CD4-positive, alpha-beta T cell (primary cell): ENCODE measurements at places on chromosomes 2 and 18. TPM values are rescaled to one million over a fixed set of nuclear protein-coding genes. Genes with fewer than 3 reads are reported as not detected.

GRCh38 chr2:26067980-26068507 is 34.2 kb downstream of the RAB10 start:
- DNase-seq = no peak

DNA sequence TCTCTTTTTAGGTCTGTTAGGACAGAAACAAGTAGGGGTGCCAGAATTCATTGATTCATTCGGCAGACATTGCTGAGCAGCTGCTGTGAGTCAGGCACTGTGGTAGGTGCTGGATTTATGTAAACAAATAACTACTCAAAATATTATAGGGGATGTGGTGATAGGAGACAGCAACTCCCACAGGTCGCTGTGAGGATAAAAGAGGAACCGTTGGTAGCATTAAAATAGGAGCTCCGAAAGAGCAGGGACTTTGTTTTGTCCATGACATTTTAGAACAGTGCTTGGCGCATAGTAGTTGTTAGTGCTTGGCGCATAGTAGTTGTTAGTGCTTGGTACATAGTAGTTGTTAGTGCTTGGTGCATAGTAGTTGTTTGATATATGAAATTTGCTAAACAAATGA is 29.2 kb downstream of the ATP6V1C2 start:
- DNase-seq = no peak

DNA sequence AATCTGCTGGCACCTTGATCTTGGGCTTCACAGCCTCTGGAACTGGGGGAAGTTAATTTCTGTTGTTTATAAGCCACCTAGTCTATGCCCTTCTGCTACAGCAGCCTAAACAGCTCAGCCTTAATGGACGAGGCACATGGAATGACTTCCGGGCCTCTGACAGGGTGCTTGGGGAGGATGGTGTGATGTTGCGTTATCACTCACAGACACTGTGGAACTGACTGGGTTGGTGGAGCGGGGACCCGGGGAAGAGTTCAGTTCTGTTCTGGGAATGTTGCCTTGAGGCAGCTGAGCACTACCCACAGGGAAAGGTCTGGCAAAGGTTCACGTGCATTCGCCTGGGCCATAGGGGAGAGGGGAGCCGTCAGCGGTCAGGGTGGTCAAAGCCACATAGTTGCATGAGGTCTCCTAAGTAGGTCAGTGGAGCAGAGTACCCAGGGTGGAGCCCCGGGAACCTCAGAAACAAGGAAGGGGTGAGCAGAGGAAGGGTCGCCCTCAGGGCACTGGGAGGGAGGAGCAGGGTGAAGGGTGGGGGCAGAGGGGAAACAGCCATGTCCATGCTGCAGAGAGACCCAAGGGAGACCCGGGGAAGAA is 36.2 kb downstream of the LRRFIP1 start:
- no peak for DNase-seq

DNA sequence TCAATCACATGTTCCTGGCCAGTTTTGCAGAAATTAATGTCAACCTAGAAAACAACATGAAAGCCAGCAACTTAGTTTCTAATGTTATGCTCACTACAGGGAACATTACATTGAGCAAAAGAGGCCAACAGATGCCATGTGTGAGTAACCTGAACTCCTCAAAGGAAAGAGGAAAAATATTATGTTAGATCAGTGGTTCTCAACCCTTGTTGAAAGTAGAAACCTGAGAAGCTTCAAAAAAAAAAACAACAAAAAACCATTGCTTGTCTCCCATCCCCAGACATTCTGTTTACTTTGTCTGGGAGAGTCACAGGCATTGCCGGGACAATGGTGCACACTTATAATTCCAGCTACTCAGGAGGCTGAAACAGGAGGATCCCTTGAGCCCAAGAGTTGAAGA is 57.7 kb downstream of the METTL4 start:
- no peak for DNase-seq

GRCh38 chr2:102782933-102783332 is 21.1 kb downstream of the TMEM182 start:
- DNase-seq = no peak

DNA sequence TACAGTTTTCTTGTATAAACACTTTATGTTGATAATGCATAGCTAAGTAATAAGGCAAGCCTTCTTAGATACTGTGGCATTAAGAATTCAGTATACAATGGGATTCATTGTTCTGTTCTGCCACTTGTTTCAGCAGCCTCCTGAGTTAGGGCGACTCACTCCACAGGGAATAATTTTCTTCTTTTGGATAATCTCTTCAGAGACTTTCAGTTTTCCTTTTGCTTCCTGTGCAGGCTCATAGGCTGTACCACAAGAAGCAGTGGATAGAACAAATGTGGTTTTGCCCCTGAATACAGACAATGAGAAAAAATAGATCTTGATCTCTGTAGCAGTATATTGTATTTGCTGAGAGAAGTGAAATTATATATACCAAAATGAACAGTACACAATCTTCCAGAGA is 298.0 kb downstream of the ZNF407 start:
- no peak for DNase-seq

GRCh38 chr2:220512419-220512818 is 885.0 kb downstream of the SLC4A3 start:
- DNase-seq = no peak

GRCh38 chr2:109630441-109631430 is 16.6 kb downstream of the SOWAHC start:
- no peak for DNase-seq

DNA sequence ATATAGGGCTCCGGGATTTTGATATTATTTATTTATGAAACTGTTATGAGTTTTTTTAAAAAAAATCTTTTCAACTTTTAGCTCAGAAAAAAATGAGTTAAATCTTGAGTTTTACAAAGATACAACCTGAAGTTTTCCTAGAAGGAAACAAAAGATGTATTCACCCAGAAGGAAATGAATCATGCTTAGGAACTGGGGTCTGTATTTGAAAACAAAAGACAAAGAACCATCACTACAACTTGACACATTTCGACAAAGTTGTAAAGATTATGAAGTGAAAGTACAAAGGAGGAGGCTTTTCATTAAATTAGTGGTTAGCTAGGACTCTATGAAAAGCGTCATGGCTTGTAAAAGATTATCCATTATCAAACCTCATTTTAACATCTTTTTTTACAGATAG is 143.3 kb downstream of the PDE1A start:
- no peak for DNase-seq

- DNase-seq = no peak
Measured at GRCh38 chr2:61210332-61210981, 48.5 kb downstream of the C2orf74 start.

- DNase-seq = no peak
Measured at GRCh38 chr18:7850446-7850845, 283.3 kb downstream of the PTPRM start.

DNA sequence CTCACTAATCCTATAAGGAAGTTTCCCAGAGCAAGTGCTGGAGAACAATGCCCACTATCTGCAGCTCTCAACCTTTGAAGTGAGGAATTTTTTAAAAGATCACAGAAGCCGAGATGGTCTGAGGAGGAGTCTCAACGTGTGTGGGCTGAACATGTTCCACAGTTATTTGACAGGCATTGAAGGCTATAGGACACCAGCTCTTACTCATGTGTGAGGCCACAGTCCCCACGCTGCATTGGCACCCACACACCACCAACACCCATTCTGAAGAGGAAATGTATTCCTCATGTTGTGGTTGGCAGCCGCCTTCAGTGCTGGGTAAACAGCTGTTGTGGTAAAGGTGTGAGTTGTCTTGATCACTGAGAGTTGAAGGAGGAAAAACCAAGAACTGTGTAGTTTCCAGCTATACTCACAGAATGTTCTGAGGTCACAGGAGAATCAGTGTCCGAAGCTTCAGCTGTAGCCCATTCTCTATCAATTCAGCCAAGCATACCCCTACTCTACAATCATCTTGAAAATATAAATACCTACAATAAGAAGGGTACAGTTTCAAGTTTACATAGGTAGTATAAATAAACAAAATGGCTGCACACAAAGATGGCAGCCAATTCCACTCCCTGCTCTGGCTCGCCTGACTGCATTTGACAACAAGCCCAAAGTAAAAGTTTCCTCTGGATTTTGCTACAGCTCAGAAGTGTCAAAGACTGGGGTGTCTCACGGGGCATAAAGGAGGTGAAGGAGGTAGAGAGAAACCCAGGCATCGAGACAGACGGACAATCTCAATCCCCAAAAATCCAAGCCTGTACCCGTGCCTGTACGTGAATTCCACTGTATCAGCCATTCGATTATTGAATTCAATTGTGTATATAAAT is 12.1 kb downstream of the CD226 start:
- DNase-seq = peak; percentile 88

GRCh38 chr2:120589771-120590608 is 145.7 kb upstream of the GLI2 start:
- no peak for DNase-seq

- DNase-seq = no peak
Measured at GRCh38 chr2:146128216-146128615, 1608.3 kb upstream of the ZEB2 start.

GRCh38 chr18:58793361-58793760 is 71.3 kb upstream of the ZNF532 start:
- DNase-seq = no peak

GRCh38 chr2:176976736-176977685 is 235.6 kb upstream of the HNRNPA3 start:
- no peak for DNase-seq

DNA sequence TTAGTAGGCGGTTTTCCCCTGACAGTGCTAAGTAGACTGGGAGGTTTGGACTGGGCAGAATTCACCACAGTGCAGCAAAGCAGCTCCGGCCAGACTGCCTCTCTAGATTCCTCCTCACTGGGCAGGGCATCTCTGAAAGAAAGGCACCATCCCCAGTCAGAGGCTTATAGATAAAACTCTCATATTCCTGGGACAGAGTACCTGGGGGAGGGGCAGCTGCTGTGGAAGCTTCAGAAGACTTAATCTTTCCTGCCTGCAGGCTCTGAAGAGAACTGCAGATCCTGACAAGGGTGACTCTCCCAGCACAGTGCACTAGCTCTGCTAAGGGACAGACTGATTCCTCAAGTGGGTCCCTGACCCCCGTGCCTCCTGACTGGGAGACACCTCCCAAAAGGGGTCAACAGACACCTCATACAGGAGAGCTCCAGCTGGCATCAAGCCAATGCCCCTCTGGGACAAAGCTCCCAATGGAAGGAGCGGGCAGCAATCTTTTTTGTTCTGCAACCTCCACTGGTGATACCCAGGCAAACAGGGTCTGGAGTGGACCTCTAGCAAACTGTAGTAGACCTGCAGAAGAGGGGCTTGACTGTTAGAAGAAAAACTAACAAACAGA is 266.8 kb upstream of the CRIM1 start:
- no peak for DNase-seq

- no peak for DNase-seq
Measured at GRCh38 chr2:55223958-55224760, 7.9 kb downstream of the CLHC1 start.

Gene PIAS2
- total RNA-seq = 36.3 TPM

Gene RTP5
- total RNA-seq = 0.36 TPM

Gene RDH14
- total RNA-seq = 11.4 TPM

Gene ST8SIA3
- not detected for total RNA-seq

Gene RNF149
- total RNA-seq = 139 TPM

Gene DYSF
- 0.27 TPM for total RNA-seq

Gene SPC25
- total RNA-seq = not detected

Gene NT5DC4
- not detected for total RNA-seq

Gene ASB3
- 34.3 TPM for total RNA-seq

Gene C1QL2
- not detected for total RNA-seq

Gene PAX3
- total RNA-seq = not detected
